NCI-H1930 (cell line): ENCODE measurements at places on chromosomes 2 and 18.

- no peak for DNase-seq
Measured at GRCh38 chr2:158011055-158011771, 90.5 kb upstream of the UPP2 start.

- no peak for DNase-seq
Measured at GRCh38 chr18:5868218-5868854, 27.0 kb downstream of the TMEM200C start.

DNA sequence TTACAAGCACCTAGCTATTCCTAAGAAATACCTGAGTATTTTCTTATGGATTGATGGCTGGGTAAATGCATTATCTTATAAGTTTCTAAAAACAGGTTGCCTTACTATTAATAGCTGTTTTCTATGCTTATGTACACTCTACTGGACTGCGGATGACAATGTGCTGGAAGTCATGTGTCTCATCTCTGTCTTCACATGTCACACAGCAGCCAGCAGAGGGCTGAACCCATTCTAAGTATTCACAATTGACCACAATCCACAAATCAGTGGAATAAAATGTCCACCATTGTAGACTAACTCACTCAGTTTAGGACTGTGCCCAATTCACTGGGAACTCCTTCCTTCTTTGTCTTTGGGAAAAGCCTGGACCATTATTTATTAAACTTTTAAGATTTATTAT lies 371.2 kb downstream of the INSIG2 start:
- no peak for DNase-seq

DNA sequence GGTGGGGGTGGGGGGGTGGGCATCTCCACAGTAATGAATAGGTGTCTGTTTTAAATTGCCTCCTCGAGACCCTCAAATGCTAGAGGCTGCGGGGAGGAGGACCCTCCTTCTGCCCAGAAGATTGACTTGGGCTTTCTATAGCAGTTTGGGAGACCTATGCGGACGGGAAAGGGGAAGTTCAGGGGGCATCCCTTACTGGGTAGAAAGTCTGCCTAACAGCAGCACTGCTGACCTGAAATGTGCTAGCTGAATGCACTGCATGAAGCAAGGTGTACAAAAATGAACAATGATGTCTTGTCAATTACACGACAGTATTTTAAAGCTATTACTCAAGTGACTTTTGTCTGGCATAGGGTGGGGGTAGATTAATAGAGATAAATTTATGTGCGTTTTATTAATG lies 2.5 kb downstream of the DCC start:
- DNase-seq = no peak

- DNase-seq = peak; percentile 7
Measured at GRCh38 chr2:173555833-173556232, 201.2 kb downstream of the CDCA7 start.

DNA sequence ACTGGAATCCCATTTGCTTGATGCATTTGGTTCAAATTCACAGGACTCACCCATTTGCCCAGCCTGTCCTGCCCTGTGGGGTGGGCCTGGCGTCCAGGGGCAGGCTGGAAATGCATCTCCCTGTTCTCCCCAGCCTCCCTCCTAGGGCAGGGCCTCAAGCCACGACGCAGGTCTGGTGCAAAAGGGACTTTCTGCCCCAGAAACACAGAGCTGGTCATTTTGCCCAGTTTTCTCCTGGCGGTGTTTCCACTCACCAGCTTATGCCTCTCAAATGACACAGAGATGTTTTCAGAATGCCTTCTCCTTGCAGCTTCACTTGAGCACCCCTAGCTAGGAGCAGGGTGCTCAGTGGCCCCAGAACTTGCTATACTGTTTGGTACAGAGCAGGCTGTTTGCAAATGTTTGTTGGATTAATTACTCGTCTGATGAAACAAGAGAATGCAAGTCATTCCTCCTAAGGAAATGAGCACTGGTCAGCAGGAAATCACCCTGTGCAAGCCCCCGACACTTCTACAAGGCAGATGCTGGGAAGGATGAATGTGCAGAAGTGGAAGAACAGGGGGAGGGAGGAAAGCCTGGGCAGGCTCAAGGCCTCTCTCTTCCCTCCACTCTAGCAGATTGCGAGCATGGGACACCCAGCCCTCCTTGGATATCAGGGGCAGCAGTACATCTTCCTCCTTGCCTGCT lies 164.3 kb upstream of the APCDD1 start:
- DNase-seq = no peak

- DNase-seq = no peak
Measured at GRCh38 chr2:150812066-150812465, 324.6 kb upstream of the RND3 start.

DNA sequence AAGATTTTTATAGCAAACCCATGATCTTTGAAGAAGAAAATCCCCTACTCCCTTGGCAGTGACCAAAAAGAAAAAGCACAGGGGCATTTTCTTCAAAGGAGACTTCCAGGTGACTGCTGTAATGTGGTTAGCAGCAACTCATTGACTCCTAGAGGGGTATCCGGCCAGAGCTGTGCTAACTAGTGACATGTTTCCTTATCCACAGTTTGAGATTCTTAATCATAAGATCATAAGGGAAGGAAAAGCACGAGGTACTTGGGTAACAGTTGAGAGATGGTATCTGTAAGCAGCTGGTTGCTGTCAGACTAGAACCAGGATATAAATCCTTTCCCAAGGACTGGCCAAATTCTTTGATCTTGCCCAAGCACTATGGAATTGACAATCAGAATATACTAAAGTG lies 124.7 kb downstream of the MREG start:
- no peak for DNase-seq

- no peak for DNase-seq
Measured at GRCh38 chr18:77267969-77268368, 18.3 kb downstream of the GALR1 start.

DNA sequence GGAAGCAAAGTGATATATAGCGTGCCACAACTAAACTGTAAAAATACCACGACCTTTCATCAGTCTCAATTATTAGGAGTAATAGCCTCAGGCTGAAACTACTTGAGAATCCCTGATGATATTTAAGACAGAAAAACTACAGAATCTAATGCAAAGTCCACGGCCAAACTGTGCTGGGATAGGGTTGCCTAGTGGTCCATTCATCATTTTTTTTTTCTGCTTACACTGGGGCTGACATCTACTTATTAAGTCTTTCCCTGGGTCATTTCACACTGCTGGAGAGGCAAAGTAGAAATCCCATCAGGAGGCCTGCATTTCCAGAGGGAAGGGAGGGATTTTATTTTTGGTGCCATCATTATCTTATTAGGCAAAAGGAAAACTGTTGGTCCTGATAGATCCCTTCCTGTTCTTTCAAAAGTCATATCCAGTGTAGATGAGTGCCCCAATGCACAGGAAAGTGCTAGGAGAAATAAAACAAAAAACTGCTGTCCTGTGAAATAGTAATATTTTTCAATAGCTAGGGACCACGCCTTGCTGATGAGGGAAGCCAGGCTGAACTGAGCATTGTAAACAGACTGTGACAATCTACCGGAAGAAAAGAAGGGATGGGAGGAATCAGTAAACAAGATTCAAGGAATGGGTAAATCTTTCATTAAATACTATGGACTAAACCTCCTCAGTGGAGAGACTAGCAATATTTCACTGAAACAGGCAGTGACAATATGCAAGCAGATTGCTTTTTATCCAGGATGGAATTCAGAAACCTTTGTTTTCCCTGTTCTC lies 644.3 kb downstream of the IRS1 start:
- DNase-seq = no peak

DNA sequence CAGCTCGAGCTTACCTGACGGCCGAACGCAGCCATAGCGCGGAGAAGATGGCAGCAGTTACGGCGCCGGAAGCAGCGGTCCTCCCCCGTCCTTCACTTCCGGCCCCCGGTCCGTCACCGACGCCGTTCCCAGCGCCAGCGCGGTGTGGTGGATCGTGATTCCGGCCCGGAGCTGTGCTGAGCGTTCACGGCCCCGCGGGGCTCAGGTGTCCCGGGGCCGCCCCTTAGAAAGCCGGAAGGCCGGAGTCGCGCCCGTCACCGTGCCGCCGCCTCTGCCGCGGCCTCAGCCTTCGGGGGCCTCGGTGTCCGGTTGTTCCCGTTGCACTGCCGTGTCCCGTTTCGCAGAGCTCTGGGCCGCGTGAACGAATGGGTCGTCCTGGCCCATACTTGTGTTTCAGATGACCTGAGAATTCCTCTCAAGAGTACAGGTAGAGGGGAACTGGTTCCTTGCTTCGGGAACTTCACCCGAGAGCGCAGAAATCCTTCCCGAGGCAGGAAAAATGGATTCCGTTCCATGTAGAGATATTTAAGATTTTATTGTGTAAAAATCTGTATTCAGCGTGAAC lies at the start of gene MTERF4:
TSS of gene MTERF4 (minus strand) at position 49 of the 565 bp plus-strand sequence. CDS start at position 35, 14 bp downstream.
- peak; percentile 78 for DNase-seq

DNA sequence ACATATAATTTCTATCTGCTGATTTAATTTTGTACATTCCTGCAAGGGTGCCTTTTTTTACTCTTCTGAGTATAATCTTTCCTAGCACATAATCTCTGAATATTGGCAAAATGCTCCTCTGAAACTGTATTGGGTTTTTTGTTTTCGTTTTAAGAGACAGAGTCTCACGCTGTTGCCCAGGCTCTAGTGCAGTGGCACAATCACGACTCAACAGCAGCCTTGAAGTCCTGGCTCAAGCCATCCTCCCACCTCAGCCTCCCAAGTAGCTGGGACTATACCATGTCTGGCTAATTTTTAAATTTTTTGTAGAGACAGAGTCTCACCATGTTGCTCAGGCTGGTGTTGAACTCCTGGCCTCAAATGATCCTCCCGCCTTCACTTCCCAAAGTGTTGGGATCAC lies 104.9 kb downstream of the SPTBN1 start:
- no peak for DNase-seq

- DNase-seq = no peak
Measured at GRCh38 chr2:150135223-150135883, 352.1 kb downstream of the RND3 start.

- no peak for DNase-seq
Measured at GRCh38 chr18:69196336-69196735, 204.4 kb upstream of the DOK6 start.

- DNase-seq = no peak
Measured at GRCh38 chr2:186822323-186822722, 26.6 kb downstream of the ZSWIM2 start.

DNA sequence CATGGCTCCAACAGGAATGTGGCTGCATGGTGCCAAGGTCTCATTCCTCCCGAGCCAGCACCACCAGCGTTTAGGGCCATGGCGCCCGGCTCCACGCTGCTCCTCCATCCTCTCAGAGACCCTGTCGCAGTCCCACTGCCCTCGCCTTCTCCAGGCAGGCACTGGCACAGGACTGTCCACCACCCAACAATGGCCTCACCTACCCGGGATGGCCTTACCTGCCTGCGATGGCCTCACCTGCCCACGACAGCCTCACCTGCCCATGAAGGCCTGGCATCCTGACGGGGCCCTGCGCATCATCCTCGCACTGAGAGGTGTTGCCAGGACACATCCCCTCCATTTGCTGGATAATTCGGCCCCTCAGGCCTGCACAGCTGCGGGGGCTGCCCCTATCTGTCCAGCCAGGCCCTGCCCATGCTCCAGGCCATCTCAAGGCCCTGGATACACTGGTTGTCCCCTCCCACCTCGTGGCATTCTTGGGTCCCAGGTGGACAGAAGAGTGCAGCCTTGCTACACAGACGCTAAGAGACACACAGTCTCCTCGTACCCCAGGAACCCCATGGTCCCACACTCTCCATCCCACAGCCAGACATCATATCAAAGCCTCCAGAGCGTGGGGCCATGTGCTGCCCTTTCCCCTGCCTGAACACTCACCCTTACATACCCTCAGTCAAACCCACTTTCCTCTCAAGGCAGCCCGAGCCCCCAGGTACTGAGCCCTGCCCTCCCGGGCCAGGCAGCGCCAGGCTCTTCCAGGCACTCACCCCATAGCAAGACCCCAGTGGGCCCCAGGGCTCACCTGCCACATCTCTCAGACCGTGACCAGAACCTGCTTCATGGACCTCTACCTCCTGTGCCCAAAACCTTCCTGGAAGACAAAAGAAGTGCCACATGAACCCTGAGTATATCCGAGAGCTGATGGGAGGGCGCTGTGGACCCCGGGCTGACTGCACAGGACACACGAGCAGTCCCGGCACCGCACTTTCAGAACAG lies 268.6 kb downstream of the EIPR1 start:
- no peak for DNase-seq

DNA sequence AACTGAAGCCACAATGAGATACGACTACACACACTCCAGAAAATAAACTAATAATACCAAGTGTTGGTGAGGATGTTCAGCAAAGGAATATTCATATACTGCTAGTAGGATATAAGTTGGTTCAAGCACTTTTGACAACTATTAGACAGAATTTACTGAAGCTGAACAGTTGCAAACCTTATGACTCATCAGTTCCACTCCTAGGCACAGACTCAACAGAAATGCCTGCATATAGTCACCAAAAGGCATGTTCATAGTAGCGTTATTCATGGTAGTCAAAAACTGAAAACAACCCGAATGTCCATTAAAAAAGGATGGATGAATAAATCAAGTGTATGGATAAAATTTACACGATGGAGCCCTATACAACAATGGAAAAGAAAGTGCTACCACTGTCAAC lies 232.0 kb downstream of the ANAPC1 start:
- DNase-seq = no peak

DNA sequence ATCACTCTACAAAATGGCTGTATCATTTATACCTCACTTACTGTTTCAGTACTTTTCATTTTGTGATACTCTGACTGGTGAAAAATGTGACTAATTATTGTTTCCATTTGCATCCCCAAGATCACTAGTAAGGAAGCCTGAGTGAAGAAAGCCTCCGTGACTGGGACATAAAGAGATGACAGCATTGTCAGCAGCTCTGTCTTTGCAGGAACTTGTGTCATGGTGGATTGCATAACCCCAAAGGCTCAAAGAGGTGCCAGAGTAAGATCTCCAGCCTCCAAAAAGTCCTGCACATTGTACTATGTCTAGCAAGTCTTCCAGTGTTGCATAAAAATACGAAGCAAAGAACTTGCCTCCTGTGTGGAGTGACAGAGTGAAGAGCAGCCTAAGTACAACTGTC lies 187.5 kb upstream of the CRIM1 start:
- no peak for DNase-seq

DNA sequence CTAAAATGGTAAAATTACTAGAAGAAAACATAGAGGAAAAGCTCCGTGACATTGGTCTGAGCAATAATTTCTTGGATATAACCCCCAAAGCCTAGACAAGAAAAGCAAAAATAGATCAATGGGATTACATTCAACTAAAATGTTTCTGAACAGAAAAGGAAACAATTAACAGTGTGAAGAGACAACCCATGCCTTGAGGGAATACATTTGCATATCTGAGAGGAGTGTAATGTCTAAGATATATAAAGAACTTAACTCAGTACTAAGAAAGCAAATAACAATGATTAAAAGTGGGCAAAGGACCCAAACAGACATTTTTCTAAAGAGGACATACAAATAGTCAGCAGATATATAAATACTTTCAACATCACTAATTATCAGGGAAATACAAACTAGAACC lies 206.2 kb downstream of the VAPA start:
- DNase-seq = no peak
